ENCODE measurements at places on chromosomes 13 and 19.

DNA sequence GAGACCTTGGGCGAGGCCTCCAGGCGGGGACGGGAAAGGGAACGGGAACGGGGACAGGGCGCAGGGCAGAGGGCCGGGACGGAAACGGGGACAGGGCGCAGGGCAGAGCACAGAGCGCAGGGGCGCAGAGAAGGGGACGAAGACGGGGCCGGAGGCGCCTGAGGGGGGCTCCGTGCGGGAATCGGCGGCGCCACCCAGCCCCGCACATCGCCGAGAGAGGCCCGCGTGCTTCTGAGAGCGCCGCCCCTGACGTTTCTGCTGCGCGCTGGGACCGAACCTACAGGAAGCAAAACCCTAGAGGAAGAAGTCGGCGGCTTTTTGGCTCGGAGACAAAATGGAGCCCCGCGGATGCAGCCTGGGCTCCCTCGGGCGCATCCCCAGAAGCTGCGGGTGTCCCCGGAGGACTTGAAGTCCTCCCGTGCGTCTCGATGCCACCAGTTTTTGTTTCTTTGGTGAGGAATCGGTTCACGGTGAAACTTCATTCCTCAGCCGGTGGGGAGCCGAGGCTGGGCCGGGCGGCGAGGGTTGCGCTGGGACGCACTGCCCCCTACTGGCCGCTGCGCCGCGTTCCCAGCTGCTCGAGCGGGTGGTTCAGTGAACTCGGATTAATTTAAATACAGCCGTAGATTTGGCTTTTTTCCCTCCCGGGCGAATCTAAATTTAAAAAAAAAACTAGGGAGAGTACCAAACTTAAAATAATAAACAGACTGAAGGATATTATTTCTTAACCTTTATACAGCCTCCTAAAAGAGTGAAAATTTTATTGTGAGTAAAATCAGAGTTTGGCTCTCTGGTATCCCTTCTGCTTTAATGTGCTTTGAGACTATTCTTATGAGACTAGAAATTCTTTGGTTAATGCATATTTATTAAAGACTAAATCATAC, 350.0 kb upstream of the ARGLU1 start:
- peak; percentile 72 for DNase-seq

- DNase-seq: no peak
Observed at GRCh38 chr13:20882206-20882605, 20.3 kb downstream of the XPO4 start.

- DNase-seq: peak; percentile 88
Observed at GRCh38 chr13:20924758-20925394, 22.3 kb upstream of the XPO4 start.

DNA sequence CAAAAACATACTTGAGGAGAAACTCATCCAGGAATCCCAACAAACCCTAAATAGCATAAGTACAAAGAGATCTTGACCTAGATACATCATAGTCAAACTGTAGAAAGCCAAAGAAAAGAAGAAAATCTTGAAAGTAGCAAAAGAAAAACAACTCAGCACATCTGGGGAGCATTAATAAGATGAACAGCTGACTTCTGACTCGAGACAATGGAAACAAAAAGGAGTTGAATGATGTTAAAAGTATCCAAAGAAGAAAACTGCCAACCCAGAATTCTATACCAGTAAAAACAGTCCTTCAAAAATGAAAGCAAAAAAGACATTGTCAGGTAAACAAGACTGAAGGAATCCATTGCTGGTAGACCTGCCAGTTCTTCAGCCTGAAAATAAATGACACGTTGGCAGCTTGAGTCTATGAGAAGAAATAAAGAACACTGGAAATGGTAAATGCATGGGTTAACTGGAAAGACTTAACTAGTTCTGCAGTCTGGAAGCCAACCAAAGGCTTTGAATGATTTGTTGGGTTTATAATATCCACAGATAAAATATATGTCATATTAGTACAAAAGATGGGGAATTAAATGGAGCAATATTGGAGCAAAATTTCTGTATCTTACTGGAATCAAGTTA, 46.8 kb downstream of the TSSK6 start:
- no peak for DNase-seq

DNA sequence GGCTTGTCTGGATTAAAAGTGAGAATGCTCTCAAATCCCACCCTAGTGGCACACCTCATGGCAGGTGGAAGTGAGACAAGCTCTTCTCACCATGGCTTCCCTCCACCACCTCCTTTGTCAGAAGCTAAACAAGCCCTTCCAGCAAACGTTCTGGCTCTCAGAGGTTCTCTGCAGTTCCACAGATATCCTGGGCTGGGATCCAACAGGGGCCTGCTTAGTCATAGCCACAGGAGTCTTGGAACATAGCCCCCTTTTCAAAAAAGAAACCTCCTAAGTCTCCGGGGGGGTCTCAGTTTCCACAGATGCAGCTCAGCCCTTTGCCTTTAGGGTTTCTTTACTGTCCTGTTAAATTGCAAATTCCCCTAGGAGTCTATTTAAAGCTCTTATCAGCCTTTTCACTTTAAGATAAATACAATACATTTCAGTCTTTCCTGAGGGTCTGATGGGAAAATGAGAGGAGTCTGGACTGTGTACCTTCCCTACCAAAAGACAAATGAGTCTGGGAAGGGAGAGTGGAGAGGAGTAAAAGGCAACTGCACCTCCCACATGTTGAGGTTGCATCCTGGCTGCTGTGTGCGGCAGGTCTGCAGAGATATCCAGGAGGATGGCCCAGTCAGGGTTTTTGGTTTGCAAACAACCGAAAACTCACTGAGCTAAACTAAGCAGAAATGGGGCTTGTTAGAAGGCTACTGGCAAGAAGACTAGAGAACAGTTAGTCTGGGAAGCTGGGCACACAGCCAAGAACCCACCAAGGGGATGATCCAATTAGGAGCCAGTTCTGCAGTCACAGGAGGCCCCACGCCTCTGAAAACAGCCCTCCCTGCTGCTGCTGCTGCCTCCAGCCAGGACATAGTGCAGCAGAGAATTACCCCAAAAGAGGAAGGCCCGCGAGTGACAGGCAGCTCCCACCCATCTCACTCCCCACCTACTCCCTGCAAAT, 41.4 kb upstream of the SERP2 start:
- peak; percentile 36 for DNase-seq

- no peak for DNase-seq
Observed at GRCh38 chr19:38898788-38899446, 501 bp downstream of the SIRT2 start.

Measured in erythroblast (primary cell).